ENCODE measurements at places on chromosomes 11 and 22.

DNA sequence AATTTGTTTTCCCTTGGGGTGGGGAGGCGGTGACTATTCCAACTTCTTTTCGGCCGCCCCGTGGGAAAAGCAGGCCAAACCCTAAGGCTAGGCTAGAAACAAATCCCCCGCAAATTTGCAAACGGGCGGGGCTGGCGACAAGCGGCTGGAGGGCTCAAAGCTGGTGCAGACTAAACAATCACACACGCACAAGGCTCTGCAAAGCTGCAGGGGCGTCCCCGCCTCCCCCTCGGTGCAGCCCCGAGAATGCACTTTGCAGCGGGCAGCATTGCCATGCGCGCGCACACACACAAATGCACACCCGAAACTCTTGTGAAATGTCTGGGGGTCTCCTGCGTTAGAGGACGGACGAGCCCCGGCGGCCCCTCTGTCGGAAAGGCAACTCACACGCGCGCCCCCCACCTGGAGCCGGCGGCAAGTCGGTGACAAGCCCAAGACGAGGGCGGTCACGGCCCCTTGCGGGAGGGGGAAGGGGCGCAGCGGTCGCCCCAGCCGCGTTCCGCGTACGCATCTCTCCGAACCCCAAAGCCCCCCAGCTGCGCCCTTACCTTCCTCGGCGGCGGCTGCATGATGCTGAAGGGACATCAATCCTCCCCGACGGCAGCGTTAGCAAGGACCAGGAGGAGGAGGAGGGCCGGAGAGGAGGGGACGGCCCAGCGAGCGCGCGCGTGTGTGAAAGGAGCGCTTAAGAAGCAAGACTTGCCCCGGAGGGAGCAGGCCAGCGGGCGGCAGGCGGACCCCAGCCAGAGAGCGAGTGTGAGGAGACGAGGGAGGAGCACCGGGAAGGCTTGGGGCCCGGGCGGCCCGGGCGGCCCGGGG lies 600 bp downstream of the FCHSD2 start:
- DNase-seq = no peak

GRCh38 chr22:43479962-43480361 lies 68.1 kb downstream of the MPPED1 start:
- DNase-seq = no peak

DNA sequence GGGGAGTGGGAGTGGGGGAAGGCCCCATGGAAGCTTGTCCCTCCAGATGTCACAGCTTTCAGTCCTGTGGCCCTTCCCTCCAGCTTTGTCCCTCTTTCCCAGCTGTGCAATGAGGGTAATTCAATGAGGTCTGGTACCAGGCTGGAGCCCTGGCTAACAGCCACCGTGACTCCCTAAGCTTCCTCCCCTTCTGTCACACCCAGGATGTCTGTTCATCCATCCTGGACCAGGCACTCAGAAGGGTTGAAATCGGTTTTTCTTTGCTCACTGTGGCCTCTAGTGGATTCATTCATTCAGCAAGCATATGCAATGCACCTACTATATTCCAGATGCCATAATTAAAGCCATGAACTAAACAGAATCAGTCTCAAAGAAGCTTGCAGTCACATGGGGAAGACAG lies 38.7 kb downstream of the SYT13 start:
- no peak for DNase-seq

GRCh38 chr11:68353669-68354068 lies 41.3 kb downstream of the LRP5 start:
- DNase-seq = no peak

GRCh38 chr11:1763796-1764661 lies at the start of gene CTSD:
TSS of gene CTSD (minus strand) at chr11:1763927. CDS start at chr11:1763859, 68 bp downstream.
- DNase-seq = peak; percentile 44

GRCh38 chr11:43467958-43468357 lies 109.2 kb downstream of the TTC17 start:
- DNase-seq = no peak

DNA sequence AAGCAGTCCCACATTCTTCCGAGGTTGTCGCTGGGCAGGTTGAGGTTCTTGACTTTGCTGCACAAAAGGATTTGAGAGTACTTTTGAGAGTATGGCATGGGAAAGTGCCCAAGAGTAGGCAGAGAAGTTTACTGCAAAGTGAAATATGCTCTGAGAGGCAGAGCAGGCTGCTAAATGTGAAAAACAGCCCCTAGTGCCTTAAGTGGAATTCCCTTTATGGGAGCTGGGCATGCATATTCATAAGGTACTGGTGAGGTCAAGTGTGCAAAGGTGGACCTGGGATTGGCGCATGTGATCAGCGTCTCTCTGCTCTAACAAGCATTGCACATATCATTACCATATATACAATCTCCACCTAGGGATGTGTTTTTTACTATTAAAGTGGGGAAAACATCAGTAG lies 12.0 kb upstream of the APOL4 start:
- no peak for DNase-seq

DNA sequence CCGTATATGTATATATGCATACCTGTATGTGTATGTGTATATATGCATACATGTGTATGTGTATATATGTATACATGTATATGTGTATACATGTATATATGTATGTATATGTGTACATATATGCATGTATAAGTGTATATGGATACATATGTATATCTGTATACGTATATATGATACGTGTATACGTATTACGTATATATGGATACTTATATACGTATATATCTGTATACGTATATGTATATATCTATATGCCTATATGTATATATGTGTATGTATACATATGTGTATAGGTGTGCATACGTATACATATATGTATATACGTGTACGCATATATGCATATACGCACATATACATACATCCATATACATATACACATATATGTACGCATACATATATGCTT lies 681.6 kb upstream of the ANO3 start:
- DNase-seq = no peak

DNA sequence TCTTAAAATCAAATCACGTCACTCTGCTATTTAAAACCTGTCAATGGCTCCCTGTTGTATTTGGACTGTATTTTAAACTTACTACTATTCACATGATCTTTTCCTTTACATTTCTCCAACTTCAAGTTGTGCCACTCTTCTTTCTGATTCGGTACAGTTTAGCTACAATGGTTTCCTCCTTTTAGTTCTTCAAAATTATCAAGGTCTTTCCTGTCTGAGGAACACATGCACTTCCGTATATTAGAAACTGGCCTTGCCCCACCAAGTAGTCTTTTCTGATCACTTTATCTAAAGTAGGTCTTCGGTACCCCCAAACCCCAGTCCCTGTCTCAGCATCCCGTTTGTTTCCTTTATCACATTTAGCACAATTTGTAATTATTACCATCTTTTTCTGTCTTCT lies 81.8 kb downstream of the MTMR3 start:
- no peak for DNase-seq

GRCh38 chr11:39036021-39036420 lies 2423.4 kb downstream of the LRRC4C start:
- no peak for DNase-seq

DNA sequence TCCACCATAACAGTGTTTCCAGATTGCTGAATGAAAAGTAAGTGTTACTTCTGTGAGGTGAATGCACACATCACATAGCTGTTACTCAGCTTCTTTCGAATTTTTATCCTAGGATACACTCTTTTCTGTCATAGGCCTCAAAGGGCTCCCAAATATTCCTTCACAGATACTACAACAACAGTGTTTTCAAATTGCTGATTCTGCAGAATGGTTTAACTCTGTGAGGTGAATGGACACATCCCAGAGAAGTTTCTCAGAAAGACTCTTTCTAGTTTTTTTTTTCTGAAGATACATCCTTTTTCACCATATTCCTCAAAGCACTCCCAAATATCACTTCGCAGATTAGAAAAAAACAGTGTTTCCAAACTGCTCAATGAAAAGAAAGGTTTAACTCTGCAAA lies 221.1 kb downstream of the OR4A5 start:
- DNase-seq = no peak

DNA sequence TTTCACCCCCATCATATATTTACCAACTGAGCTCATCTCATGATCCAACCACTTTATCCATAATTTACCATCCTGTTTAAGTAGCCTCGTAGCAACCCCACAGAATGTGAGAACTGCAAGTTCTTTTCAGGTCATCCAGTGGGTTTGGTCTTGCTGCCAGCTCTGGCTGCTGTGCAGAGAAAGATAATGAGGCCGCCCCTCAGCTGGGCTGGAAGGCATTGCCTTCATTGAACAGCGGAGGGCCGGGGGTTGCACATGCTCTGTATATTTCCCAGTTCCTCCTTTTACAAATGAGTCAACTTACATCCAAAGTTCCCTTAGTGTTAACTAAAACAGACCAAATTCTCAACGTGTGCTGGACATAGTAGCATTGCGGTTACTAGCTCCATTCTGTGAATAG lies 96.7 kb downstream of the SYN3 start:
- DNase-seq = no peak

- DNase-seq = peak; percentile 57
These were observed 851 bp downstream of the PTDSS2 start for GRCh38 chr11:450809-451451.

DNA sequence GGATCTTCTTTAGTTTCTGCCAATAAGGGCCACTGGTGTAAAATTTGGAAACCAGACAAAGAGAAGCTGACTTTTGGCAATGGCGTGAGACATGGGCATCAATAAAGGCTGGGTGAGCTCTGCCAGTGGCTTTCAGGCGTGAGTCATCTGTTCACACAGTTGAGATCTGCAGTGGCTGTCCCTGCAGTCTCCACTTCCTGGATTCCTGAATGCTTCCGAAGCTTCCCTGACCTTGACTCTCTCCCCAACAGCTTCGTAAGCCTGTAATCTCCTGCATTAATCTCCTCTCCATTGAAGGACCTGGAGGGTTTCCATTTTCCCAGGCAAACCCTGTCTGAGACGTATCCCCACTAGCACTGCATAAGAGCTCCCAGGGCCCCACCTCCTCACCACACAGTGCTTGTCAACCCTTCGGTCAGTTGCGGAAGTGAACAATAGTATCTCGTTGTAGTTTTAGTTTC lies 574.7 kb downstream of the TBC1D22A start:
- DNase-seq = no peak

GRCh38 chr11:99327527-99327926 lies 306.8 kb downstream of the CNTN5 start:
- DNase-seq = no peak

DNA sequence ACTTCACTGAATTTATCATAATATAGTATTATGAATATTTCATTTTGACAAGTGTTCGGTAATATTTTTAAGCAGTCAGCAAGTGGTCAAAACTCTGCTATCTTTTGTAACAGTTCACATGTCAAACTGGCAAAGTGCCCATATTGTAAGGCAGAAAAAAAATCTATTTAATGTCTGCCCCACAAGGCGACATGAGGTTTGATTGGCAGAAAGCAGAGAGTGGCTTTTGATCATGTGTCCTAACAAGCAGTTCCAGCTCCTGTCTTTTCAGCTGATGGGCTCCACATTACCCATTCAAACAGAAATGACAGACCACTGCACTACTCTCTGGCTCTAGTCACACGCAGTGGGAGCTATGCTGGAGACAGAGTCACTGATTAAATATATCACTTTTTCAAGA lies 59.0 kb downstream of the SOX6 start:
- no peak for DNase-seq

DNA sequence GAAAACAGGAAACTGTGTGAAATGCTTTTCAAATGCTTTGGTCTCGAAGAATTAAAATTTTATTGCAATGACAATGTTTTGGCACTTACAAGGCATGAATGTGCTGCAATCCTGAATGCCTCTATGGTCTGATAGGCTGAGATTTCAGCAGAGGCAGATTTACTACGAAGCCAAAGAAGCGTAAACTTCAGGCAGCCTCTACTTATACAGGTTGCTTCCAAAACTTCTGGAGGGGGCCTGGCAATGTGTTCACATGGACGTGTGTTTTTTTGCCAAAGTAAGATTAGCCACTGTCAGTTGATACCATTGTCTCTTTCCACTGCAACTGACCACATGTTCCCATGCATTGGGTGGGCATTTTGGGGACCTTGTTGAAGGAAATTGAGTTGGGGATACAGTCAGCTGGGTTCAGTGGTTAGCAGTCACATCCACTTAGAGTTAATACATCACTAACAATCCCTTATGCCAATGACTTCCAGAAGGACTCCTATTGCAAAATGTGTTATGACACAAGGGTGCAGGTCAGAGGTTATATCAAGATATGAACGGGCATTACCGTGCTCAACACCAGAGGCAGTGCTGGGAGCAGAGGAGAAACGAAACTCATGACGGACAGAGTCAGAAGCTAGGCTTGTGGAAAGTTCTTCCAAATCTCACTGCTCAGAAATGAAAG lies 48.8 kb downstream of the ABTB2 start:
- DNase-seq = no peak

- no peak for DNase-seq
These were observed 6.7 kb upstream of the SYT7 start for GRCh38 chr11:61587541-61587941.

GRCh38 chr22:22407061-22407460 lies 101.5 kb downstream of the ZNF280B start:
- DNase-seq = no peak

GRCh38 chr11:69227271-69227670 lies 66.7 kb upstream of the MYEOV start:
- no peak for DNase-seq

- DNase-seq = no peak
These were observed 42.7 kb downstream of the SGSM1 start for GRCh38 chr22:24848559-24849168.

- DNase-seq = no peak
These were observed 866.8 kb upstream of the TENM4 start for GRCh38 chr11:80307676-80308075.

GRCh38 chr22:30217698-30218560 lies 28.6 kb downstream of the LIF start:
- no peak for DNase-seq

DNA sequence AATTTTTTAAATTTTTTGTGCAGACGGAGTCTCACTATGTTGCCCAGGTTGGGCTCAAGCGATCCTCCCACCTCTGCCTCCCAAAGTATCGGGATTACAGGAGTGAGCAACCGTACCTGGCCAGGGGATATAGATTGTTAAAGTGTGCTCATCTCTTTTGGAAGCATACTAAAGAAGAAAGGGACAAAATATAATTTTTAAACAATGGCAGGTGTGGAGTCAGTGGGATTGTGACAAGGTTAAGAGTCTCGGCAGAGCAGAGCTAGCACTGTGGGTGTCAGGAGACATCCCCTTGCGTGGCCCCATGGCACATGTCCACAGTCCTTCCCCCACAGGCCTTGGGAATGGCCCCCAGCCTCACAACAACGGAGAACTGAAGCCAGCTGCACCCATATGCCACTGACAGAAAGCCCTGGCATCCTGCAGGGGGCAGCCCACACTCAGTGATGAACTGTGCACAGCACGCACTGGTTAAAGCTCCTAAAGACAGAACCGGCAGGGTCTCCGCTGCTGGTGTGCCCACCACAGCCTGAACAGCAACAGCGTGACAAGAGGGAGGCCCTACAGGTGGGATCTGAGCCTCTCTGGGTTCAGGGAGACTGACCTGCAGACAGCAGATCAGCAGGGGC lies 29.9 kb downstream of the SERPIND1 start:
- no peak for DNase-seq

GRCh38 chr11:75925785-75926164 lies 110.8 kb downstream of the UVRAG start:
- no peak for DNase-seq

DNA sequence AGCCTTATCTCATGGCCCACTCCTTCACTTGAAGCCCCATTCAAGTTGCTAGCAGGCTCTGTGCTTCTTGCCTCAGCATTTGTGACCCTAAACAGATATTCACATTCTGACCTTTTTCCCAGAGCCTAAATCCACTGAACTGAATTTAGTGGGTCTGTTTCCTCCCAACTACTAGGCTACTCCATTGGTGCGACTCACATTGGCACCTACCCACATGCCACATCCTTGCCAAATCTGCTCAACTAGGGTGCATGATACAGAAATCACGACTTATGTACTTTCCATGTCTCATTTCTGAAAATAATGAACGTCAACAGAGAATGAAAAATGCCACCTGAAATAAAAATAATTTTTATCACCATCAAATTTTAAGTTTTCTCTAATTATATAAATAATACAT lies 8.4 kb upstream of the MMP12 start:
- DNase-seq = no peak
